ENCODE measurements at places on chromosomes 5 and 9.

DNA sequence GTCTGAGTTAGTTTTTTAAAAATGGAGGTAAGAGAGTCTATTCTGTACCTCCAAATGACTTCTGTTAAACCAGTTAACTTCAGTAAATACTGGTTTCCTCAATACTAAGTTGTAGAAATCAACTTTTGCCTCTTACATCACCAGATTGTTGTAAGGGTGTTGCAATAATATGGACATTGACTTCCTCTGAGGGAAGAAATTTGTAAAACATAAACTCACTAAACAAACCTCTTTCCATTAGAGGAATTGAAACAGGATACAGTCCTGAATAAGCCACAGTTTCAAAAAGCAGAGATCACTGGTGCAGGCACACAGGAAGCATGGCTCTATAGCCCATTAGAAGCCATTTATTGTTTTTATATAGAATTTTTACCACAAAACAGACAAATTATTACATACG is 32.7 kb upstream of the SLCO6A1 start:
- no peak for DNase-seq

GRCh38 chr9:35740243-35740642 is 7.8 kb downstream of the CREB3 start:
- no peak for DNase-seq

DNA sequence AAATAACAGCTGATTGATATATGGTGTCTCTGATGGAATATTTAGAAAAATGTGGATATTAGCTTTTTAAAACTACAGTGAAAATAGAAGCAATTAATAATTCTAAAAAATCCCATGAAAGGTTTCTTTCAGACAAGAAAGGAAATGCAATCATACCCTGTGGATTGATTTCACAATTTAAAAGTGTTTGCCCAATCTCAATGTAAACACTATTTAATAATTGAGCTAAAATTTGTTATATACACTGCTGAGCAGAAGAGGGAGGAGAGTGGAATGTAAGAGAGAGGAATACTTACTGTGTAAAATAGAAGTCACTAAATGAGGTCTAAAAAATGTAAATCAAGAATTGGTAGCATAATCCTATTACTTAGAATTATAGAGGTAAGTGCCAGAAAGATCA is 76.9 kb downstream of the FEM1C start:
- no peak for DNase-seq

DNA sequence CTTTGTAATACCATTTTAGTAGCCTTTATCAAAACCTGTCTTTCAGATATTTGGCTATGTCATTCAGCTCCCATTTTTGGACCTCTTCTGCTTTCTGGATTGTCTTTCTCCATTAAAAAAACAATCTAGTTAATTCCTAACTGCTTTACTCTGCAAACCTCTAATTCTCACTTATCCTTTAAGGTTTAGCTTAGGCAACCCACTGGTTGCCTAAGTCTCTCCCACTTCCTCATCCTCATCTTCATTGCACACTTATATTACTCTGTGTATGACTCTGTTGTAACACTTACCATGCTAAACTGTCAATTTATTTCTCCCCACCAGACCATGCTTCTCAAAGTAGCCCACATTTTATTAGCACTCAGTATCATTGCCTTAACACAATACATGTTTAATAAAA is 205.0 kb upstream of the DMRTA1 start:
- DNase-seq: no peak

- DNase-seq: no peak
Measured at GRCh38 chr9:109624896-109625295, 126.8 kb upstream of the PTPN3 start.

DNA sequence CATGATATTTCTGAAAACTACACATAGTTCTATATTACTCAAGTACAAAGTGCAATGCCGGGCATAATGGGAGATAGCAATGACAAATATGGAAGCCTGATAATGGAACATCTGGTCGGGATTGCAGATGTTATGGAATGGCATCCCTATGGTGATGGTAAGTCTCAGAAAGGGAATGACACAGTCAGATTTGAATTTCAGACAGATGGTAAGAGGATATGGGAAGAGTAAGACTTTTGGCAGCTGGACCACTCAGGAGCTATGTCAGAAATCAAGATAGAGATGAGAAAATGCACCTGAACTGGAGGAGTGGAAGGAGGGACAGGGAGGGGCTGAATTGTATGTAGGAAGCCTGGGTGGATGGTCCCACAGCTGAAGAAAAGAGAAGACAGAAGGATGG is 200.0 kb downstream of the DTWD2 start:
- DNase-seq: no peak

- no peak for DNase-seq
Measured at GRCh38 chr9:70519912-70520724, 105.7 kb upstream of the KLF9 start.

DNA sequence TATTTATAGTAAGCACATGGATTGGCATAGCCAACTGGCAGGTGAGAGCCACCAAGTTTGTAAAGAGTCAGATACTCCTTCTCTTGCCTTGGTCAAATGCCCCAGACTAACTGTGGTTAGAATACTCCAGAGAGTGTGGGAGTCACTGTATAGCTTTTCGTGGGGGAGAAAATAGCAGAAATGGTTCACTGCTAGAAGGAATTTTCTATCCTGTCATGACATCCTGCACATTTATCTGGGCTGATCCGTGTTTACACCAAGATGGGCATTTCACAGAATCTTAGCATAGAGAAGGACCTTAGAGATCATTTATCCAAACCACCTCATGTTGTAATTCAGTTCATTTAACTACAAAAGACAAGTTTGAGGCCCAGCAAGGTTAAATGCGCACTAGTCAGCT is 460.8 kb downstream of the ENC1 start:
- DNase-seq: no peak
